NCI-H1436 (cell line): ENCODE measurements at places on chromosomes 5 and 9.

- DNase-seq: no peak
Observed at GRCh38 chr5:19270153-19270552, 717.8 kb downstream of the CDH18 start.

GRCh38 chr5:89992201-89992600 lies 417.4 kb downstream of the CETN3 start:
- no peak for DNase-seq

- no peak for DNase-seq
Observed at GRCh38 chr5:130024006-130024405, 119.7 kb downstream of the CHSY3 start.

DNA sequence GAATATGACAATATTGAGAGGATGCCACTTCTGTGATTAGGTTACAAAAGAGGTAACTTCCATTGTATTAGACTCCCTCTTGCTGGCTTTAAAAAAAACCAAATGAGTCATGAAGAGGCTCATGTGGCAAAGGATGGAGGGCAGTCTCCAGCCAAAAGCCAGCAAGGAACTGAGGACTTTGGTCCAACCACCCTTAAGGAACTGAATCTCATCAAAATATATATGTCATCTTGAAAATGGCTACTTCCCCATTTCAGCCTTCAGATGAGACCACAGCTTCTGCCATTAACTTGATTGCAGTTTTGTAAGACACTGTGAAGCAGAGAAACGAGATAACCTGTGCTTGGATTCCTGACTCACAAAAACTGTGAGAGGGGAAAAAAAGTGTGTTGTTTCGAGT lies 15.5 kb upstream of the TRIM32 start:
- no peak for DNase-seq

DNA sequence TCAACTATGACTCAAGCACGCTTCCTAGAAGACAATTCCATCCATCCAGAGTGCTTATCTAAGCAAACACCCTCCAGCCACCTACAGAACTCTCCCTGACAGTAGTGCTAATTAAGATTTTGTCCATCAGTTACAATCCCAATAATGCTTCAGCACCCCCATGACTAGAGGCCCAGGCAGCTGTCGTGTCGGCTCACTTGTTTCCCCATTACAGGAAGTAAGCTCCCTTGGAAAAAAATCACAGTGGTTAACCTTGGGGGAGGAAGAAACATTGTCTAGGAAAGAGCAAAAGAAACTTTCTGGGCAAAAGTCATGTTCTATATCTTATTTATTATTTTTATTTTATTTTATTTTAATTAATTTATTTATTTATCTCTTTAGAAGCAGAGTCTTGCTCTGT lies 108.8 kb upstream of the LPAR1 start:
- DNase-seq: no peak

GRCh38 chr9:87518702-87519335 lies 21.2 kb downstream of the DAPK1 start:
- no peak for DNase-seq

DNA sequence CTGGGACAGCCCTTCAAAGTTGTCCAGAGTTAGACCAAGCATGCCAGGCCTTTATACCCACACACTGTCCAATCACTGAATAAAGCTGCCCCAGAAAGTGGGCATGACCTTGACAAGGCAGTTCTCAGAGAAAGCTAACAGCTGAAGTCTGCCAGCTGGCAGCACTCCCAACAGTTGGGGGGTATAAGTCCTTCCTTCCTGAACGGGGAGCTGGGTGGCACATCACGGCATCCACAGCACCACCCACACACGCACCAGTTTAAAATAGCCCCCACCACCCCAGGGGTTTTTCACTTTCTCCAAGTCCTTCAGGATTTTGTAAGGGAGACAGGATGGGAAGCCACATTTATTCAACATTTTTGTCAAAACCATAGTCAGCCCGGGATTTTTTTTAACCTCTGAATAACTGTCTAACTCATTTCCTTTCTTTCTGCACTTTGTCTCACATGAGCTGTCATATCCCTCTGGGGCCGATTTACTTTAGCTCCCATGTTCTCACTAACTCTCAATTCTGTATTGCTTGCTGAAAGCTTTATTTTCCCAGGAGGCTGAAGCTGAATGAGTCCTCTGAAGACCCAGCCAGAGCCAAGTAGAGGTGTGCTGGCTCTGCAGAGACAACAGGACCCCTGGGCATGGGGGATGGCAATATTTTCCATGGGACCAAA lies 15.4 kb downstream of the FAM81B start:
- peak; percentile 25 for DNase-seq

DNA sequence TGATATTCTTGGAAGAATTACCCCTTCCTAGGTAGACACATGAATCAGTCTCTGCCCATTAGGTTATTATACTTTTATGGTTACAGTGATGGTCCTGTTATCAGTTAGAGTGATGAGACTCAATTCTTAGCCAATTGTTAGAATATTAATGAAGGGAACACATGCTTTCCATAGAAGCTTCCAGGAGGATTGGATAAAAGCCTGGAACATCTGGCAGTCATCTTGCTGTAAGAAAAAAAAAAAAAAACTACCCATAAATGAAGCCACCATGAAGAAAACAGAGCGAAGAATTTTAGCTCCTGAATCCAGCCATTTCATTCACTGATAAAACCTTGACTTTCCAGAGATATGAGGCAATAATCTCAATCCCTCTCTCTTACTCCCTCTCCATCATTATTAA lies 262.5 kb upstream of the GRIN3A start:
- DNase-seq: no peak

DNA sequence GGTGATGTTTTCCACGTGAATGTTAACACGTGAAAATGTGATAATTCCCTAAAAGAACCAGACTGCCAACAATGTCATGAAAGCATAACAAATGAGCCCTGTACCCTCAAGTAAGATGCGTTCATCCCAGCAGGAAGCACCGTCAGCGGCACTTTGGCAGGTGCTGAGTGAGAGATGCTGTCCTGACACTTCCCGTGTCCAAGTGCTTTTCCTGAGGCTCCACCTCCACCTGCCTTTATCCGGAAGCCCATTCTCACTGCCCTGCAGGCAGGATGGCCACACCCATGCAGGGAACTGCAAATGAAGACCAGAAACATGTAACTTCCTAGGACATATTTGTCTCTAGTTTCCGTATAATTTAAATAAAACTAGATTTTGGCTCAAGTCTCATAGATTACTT lies 238.0 kb upstream of the IRX2 start:
- DNase-seq: no peak
